ENCODE measurements at places on chromosomes 7 and 10.

DNA sequence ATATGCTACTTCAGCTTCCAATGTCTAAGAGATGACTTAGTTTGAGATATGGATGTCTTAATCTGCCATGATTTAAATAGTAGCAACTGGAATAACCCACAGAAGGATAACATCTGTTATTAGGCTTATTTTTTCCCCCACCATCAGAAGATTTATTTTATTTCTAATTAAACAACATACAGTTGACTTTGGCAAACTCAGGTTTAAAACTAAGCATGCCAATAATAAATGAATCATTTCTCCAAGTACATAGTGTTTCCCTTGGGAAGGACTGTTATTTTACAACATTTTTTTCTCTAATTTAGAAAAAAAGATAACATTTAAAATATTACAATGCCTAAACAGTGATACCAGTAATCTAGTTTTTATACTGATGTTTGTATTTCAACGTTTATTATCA, 58.4 kb downstream of the SFTPD start:
- DNase-seq = no peak

- no peak for DNase-seq
These were observed 119.6 kb downstream of the TES start for GRCh38 chr7:116329686-116330503.

- no peak for DNase-seq
These were observed 22.4 kb downstream of the PPP1R3C start for GRCh38 chr10:91610444-91610843.

GRCh38 chr7:149209518-149210269, 14.3 kb downstream of the ZNF282 start:
- DNase-seq = no peak

- DNase-seq = no peak
These were observed 130.4 kb downstream of the PTPN20 start for GRCh38 chr10:47041396-47042198.

- no peak for DNase-seq
These were observed 45.6 kb downstream of the ALOX5 start for GRCh38 chr10:45419676-45420025.

DNA sequence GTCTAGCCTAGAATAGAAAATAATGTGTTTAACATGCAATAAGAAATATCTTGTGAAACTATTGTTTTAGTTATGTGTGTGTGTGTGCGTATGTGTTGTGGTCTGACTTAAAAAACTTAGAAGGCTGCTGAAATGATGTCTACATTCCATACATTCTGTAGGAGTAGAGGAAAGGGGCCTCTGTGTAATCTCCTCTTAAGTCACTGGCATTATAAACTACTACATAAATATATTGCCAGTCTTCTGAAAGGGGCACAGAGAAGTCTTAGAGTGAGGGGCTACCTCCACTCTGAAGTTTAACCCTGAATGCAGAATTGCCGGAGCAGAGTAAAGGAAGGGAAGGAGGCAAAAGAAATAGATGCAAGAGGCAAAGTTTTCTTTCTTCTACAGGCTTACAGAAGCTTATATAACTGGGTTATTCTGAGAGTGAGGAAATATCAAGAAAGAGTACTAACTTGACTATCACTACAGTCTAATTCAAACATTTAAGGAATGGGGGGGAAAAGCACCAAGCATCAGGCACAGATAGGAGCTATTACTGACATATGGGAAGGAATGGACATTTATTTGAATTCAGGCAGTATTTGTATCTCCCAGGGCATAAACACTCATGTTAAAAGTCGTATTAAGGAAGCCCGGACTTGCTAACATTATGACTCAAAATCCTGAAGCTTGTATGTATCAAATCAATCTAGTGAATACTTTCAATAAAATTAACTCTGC, 75.7 kb downstream of the DNAJC1 start:
- no peak for DNase-seq

GRCh38 chr10:103703941-103704919, 151.1 kb downstream of the SH3PXD2A start:
- DNase-seq = no peak

- DNase-seq = no peak
These were observed 37.7 kb upstream of the IKZF1 start for GRCh38 chr7:50266635-50267386.

DNA sequence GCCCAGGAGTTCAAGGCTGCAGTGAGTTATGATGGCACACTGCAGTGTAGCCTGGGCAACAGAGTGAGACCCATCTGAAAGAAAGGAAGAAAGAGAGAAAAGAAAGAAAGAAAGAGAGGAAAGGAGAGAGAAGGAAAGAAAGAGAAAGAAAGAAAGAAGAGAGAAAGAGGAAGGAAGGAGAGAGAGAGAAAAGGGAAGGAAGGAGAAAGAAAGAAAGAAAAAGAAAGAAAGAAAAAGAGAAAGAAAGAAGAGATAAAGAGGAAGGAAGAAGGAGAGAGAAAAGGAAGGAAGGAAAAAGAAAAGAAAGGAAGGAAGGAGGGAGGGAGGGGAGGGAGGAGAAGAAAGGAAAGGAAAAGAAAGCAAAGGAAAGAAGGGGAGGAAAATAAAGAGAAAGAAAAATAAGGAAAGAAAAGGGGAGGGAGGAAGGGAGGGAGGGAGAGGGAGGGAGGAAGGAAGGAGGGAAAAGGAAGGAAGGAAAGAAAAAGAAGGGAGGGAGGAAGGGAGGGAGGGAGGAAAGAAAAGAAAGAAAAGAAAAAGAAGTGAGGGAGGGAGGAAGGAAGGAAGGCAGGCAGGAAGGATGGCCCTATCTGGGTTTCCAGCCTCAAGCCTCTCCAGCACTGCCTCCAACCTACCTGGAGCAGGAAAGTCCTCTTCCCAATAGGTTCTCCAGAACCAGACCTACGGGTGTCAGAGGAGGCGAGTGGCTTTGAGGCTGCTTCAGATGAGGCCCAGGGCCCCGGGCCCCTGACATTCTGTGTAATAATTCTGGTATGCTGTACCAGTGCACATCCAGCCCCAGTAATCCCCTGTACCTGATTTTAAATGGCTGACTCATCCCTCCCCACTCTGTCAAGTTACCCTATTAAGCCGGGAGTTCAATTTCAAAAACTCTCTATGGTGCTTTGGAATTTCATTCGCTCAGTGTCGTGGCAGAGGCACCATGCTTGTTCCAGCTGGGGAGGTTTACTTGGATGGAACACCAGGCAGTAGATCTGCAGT, 6.8 kb upstream of the PARD3 start:
- no peak for DNase-seq

- peak; percentile 60 for DNase-seq
These were observed 30.5 kb downstream of the CTNNA3 start for GRCh38 chr10:67665491-67665890.

DNA sequence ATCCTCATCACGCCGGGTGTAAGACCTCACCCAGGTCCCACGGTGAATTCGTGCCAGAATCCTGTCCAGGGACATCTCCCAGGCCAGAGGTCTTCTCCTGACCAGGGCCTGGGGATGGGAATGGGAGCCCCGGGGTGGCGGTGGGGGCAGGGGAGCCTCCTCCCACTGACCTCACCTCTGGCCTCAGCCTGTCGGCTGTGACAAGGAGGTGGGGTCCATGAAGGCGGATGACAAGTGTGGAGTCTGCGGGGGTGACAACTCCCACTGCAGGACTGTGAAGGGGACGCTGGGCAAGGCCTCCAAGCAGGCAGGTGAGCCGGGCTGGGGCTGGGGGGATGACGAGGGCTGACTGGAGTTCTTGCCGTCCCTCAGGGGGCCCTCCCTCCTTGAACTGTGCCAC, 41.3 kb downstream of the TBATA start:
- DNase-seq = no peak

- DNase-seq = no peak
These were observed 233.8 kb upstream of the PRKCQ start for GRCh38 chr10:6813856-6814255.

GRCh38 chr10:73879296-73880173, 5.2 kb upstream of the CAMK2G start:
- peak; percentile 18 for DNase-seq

DNA sequence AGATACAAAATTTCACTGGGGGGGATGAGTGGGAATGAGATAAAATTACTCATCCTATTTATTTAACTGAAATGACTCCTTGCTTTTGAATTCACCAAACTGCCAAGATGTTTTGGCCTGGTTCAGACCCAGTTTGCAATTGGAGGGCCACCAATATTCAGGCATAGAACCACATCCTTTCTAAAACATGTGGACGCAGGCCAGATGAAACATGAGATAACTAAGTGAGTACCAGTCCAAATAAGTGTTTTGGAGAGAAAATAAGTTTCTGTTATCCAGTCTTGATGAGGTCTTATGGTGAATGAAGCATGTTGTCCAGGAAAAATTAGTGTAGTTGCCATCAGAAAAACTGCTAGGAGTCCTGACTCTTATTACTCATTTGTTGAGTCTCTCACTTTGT, 36.3 kb upstream of the PDK4 start:
- no peak for DNase-seq

- no peak for DNase-seq
These were observed 563.6 kb downstream of the LRMDA start for GRCh38 chr10:75995041-75995430.

GRCh38 chr7:141463986-141464385, 87.2 kb upstream of the AGK start:
- DNase-seq = no peak

GRCh38 chr10:70551971-70552422, 50.5 kb downstream of the PRF1 start:
- no peak for DNase-seq

- no peak for DNase-seq
These were observed 23.0 kb downstream of the P4HA1 start for GRCh38 chr10:73073627-73074026.

DNA sequence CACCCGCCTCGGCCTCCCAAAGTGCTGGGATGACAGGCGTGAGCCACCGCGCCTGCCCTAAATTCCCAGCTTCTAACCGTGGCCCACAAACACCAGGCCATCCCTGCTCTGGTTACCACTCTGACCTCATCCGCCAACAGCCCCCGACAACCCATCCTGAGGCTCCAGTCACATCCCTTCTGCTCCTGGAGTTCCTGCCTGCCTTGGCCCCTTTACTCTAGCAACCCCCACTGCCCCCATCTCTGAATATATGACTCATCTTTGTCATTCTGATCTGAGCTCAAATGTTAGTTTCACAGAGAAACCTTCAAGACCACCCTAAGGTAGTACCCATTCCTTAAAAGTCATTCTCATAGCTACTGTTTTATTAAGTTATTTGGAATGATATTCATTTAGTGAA, 26.6 kb downstream of the RHEB start:
- DNase-seq = no peak

DNA sequence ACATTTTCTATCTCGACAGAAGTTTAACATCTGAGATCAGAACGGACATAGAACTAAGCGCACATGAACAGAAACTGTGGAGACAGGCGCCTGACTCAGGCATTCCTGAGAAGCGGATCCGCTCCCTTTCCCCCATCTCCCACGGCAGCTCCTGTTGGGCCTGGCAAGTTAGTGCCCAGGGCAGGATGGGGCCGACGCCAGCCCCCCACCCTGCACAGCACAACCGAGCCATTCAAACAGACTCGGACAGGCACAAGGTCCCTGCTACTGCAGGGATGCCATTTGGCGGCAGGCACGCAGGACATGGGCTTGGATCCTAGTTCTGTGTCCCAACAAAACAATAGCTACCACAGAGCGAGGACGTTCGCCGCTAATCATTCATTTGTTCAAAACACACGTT, 271.8 kb downstream of the USP6NL start:
- DNase-seq = no peak

DNA sequence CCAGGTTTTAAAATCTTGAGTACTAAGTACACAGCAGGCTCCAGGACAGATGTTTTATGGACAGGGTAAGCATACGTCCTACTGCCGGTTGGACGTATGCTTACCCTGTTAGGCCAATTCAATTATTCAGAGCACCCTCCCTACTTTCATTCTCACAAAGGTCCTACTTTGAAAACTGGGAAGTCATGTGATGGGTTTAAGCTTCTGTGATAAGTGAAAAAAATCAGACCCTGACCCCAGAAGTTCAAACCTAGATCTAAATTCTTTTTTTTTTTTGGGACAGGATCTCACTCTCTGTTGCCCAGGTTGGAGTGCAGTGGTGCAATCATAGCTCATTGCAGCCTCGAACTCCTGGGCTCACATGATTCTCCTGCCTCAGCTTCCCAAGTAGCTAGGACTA, 55.2 kb downstream of the HIPK2 start:
- no peak for DNase-seq

GRCh38 chr7:33448035-33448434, 318.7 kb downstream of the BBS9 start:
- DNase-seq = no peak

GRCh38 chr7:17822547-17823173, 117.6 kb downstream of the SNX13 start:
- DNase-seq = no peak

DNA sequence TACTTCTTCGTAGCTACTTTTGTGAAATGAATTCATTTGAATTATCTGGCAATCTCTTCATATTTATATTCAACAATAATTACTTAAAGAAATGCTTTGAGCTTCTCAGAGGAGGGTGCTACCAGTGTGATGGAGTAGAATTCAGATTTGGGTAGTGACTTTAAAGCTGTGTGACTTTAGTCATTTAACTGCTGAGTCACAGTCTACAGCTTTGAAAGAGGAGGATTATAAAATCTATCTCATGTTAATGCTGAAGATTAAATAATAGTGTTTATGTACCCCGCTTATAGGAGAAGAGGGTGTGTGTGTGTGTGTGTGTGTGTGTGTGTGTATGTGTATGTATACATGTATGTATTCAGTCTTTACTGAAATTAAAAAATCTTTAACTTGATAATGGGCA, 68.2 kb downstream of the CFTR start:
- DNase-seq = no peak

DNA sequence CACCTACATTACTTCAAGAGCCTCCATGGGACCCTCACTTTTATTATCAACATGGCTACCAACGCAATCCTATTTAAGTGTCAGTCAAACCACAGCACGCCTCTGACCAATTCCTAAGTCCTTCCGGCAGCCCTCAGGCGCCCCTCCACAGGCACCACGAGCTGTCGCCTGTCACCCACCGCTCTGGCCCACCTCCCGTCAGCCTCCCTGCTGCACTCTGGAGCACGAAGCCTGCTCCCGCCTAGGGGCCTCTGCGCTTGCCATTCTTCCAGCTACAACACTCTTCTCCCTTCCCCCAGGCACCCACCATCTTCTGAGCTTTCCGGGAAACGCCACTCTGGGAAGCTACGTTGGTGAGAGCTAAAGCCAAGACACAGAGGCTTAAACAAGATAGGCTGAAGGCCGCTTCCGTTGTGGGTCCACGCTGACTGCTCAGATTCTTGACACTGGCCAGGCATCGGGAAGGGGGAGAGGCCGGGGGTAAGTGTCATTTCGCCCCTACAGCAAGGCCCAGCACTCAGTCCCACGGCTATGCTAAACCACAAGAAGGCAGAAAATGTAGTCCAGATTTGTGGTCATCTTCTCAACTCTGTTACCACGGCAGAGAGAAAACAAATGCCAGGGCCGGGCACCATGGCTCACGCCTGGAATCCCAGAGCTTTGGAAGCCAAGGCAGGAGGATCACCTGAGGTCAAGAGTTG, 56.7 kb downstream of the GNA12 start:
- DNase-seq = no peak

GRCh38 chr10:7625836-7626235, 40.9 kb downstream of the ITIH5 start:
- DNase-seq = no peak

Data from substantia nigra (tissue), 51 donors.